ENCODE measurements at places on chromosomes 16 and 17.

DNA sequence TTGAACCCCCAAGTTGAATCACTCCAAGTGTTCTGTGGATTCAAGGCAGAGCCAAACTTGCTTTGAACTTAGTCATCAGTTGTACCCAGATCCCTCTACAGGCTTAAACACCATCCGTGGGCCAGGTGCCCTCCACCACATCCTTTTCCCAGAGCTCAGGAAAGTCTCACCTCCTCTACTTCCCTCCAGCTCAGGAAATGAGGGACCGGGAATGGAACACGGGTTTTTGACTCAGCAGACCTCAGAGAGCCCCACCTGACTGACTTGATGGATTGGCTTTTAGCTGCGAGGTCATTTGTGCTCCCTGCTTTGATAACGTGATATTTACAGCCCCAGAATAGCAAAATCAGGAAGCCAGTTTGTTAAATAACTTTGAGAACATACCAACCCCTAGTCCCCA is 20.1 kb downstream of the GID4 start:
- DNase-seq = no peak

GRCh38 chr16:16175296-16175695 is 48.0 kb downstream of the ABCC6 start:
- no peak for DNase-seq

DNA sequence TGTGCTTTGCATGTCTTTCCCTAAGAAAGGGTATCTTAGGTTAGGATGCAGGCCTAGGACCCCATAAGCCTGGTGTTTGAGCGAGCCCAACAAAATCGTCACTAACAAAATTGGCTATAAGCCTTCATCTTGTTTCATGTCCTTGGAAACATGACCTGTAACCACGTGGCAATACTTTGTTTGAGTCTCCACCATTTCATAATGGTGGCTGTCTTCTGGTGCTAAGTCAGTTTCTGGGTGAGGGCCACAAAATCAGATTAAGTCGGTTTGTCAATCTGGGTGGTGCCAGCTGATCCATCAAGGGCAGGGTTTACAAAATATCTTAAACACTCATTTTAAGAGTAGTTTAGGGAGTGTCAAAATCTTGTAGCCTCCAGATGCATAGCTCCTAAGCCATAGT is 33.0 kb downstream of the C16orf54 start:
- no peak for DNase-seq

DNA sequence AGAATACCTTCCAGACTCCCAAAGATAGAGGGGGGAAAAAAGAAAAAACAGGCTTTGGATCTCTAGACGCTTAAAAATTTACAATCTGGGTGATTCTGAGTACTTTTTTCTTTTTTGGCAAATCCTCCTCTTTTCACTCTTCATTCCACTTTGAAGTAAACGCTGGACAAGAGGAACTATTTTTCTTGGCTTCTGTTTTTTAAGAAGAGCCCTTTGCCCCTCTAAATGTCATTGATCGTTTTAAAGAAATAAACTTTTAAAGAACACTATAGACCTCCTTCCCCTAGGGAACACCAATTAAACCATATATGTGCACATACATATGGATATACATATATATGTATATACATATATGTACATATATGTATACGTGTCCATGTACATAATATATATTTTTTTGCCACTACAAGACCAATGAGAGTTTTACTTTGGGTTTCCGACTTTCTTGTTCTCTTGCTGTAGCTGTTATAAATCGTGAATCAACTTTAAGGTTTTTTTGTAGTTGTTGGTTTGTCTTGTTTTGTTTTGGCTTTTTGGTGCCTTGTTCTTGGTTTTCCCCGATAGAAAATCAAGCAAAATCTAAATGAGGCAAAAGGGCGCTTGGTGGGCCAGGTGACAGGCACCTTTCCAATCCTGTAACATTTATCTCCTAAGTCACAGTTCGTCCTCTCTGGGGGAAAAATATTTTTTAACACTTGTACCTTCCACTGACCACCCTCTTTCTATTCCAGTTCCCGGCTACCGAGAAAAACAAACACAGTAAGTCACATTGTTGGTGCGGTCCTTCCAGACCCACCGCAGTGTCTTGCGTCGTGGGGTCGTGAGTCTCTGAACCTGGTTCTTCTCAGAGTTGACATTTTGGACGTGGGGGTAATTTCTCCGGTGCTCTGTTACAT is 4.4 kb downstream of the FOXF1 start:
- no peak for DNase-seq
